ELF-1 (cell line): ENCODE measurements at places on chromosomes 2 and 18.

DNA sequence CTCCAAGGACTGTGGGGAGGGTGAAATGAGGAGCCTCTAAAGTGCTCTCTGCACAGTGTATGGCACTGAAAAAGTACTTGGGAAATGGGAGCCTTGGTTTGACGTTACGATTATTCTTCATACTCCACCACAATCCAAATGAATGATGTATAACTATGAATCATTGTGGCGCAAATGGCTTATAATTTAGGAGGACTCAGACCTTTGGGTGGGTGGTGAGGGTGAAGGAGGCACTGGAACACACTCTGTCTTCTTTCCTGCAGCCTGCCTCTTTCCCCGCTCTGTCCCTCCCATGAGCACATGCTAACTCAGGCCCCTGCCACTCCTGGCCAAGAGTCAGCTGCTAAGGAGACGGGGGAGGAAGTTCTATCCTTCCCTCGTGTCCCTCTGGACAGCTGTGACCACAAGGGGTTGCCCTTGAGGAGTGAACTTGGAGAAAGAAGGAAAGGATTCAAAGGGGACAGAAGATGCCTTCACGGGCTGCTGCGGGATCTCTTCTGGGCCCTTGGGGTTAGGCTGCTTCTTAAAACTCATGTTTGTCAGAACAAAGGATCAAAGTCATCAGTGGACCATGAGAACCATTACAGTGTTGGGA lies 36.5 kb downstream of the POLR1A start:
- no peak for DNase-seq

DNA sequence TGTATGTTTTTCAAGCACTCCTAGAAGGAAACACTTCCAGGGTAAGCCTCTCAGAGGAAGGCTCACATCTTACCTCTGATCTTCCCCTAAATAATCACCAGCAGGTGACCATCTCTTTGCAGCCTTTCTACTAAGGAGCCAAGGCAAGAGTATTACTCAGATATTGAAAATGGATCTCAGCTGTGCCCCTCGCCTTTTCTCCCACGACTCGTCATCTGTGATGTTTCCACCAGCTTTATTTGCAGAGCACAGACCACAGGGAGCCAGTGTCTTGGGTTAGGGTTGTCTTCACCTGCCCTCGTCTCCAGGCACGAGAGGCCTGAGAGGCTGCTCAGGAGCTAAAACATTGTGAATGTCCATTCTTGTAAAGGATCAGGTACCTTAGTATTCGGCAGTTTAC lies 16.9 kb upstream of the SCLY start:
- no peak for DNase-seq

DNA sequence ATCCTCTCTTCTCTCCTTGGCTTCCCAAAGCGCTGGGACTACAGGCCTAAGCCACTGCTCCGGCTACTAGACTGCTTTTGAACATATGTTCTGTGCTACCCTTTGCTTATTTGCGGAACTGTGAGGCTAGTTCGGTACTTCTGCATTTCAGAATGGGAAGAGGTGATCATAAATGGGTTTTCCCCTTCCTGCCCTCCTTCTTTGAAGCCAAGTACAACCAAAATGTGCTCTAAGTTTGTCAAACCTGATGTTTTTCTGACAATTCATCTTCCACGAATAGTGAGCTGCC lies 1.7 kb upstream of the ESCO1 start:
- no peak for DNase-seq

- no peak for DNase-seq
These were observed 75.7 kb downstream of the ADD2 start for GRCh38 chr2:70692256-70692655.

DNA sequence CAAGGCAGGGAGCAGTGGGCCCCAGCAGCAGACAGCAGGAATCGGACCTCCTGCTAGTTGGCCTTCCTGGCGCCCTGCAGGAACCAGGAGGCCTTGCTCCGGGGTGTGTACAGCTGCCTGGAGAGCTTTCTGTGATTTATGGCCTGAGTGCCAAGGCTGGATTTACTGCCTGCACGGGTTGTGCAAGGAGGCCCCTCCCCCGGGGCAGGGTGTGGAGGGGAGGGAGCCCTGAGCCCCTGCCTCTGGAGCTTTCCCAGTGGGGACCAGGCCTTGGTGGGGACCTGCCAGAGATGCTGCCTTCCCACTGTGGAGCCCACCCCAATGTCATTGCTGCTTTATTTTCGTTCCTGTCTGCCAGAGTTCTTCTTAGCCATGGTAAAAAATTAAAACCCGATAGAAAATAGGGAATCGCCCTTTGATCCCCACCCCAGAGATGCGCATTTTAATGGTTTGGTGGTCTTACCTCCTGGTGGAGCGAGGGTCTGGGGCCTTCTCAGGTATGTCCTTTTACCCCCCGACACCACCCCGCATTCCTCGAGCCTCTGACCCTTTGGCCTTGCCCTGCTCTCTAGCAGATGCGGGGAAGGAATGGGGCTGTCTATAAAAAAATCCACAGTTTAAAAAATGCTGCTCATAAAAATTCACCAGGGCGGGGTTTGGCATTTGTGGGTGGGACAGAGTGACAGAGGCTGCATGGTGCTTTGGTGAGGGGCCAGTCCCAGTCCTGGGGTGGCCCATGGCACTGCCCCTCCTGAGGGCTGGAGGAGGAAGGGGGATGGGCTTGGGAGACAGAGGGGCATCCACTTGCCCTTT lies 6.9 kb upstream of the RALB start:
- peak; percentile 91 for DNase-seq

DNA sequence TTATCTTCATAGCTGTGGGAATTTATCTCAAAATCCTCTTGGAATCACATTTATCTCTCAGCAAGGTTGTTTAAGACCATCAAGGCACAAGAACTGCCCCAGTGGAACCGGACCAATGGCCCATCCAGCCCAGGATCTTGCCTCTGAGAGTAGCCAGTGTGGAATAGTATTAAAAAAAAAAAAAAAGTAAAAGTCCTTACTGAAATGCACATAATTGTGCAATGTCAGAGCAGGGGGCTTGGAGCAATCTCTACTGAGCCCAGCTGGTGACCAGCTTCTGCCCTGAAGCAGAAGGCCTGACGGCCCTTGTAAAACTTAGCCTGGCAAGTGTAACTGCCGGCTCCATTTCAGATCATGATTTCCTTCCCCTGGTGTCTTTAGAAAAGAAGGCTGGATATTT lies 355.6 kb upstream of the PIK3C3 start:
- no peak for DNase-seq

DNA sequence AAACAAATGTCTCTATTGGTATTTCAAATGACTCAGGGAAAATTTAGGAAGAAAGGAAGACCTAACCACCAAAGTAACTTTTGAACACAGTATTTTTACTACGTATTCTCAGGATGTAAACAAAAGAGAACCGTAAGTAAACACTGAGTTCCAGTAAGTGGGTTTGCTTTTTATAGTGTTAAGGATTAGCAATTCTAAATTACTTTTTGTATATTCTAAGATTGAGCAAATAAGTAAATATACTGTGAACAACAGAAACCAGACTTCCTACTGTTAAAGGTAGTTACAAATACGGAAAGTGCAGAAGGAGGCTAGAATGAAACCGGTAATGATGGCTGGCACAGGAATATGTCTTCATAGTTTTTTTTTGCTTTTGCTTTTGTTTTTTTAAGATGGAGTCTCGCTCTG lies 31.5 kb downstream of the SESTD1 start:
- DNase-seq, result no peak

- DNase-seq, result no peak
These were observed 29.6 kb downstream of the ARHGAP15 start for GRCh38 chr2:143158551-143159485.

- no peak for DNase-seq
These were observed 108.5 kb upstream of the SMAD7 start for GRCh38 chr18:49059028-49059834.

- DNase-seq, result no peak
These were observed 166.2 kb downstream of the ALK start for GRCh38 chr2:29755233-29755632.

DNA sequence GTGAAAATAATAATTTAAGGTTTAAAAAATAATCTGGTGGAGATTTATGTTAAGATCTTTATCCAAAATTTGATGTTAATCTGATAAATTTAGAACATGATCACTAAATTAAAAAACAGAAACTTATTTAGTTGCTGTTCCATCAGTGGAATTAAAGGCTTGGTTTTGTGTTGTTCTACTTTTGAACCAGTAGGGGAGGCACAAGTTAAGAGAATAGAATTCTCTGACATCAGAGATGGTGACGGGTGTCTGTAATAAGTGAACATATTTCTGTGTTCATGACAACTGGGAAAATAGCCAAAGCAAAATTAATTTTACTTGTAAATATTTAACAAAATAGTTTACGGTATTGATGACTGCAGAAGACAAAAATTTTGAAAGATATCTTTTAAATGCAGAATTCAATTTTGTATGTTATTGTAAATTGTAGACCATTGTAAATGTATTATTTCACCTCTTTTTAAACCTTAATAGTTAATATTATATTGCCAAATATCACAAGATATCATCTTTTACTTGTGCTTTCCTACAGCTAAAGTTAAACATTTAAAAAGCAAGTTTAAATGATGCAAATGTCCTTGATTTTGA lies 106.0 kb downstream of the UBR3 start:
- DNase-seq, result no peak

- peak; percentile 92 for DNase-seq
These were observed 1.9 kb upstream of the CFAP53 start for GRCh38 chr18:50268022-50268747.

DNA sequence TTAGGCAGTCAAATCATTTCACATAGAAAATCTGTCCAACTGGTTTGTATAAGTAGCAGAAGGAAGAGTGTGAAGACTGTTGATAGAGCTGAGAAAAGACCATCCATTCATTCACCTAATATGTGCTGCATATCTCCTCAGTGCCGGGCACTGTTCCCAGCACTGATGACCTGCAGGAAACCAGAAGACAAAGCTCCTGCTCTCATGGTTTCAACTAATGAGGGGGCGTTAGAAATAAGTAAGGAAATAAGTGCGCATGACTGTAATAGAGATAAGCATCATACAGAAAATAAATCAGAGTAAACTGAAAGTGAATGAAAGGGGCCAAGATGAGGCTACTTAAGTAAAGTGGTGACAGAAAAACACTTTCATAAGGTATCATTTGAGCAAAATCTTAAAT lies 427.5 kb upstream of the CDH20 start:
- DNase-seq, result no peak

GRCh38 chr2:171521361-171522051 lies 768 bp upstream of the CYBRD1 start:
- no peak for DNase-seq

DNA sequence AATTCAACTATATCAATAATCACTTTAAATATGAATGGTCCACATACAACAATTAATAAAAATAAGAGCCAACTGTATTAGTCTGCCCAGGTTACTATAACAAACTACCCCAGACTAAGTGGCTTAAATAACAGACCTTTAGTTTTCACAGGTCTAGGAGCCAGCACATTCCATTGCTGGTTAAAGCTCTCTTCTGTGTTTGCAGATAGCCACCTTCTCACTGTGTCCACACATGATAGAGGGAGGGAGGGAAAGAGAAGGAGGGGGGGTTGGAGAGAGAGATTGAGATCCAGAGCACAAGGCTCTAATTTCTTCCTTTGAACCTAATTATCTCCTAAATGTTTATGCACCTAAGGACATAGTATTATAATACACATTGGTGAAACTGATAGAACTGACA lies 267.8 kb upstream of the NXPH2 start:
- no peak for DNase-seq

DNA sequence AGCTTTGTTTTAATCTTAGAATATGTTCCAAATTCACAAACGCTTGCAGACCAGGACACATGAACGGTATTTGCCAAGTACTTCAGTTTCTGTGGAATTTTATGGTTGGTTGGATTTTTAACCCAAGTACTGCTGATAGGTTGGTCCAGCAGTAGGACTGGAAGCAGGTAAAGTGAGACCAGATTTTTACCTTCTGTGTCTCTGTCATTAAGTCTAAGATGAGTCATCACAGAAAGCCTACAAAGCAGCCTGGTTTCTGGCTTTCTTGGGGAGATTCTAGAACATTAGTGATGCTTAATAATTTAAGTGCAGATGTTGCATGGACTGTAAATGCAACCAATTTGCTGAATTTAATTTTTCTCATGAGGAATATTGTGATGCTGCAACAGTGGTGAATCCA lies 100.5 kb downstream of the SCG2 start:
- no peak for DNase-seq

GRCh38 chr2:200216310-200216709 lies 90.2 kb upstream of the SPATS2L start:
- no peak for DNase-seq

DNA sequence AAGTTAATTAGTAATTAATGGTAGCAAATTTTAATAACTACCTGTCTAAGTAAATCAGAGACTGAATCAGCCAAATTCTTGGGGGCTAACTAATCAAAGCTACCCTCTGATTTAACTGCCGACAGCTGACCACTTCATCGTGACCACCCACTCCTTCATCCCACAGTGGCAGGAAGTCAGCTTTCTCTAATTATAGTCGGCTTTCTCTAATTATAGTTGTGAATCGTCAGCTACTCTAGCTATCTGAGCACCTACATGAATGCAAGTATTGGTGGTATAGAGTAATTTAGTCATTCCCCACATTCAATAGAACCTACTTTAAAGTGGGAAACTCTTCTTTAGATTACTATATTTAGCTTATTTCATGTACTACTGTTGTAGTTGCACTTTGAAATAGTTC lies 185.5 kb downstream of the PTGR3 start:
- DNase-seq, result no peak

DNA sequence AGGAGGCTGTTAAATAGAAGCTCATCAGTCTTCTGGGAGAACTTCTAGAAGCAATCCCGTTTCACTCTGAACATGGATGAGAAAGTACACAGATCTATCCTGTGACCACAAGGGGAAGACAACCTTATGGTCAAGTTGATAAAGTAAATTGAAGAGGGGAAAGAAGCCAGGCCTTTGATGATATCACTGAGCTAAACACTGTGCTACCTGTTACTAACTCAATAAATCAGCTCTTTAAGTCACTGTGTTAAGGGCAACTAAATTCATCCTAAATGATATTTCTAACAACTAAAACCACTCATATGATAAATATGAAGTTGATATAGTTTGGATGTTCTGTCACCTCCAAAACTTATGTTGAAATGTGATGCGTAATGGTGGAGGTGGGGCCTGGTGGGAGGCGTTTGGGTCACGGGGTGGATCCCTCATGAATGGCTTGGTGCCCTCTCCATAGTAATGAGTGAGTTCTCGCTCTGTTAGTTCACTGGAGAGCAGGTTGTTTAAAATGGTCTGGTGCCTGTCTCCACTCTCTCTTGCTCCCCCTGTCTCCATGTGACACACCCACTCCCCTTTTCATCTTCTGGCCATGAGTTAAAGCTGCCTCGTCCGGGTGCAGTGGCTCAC lies 23.6 kb downstream of the OLA1 start:
- DNase-seq, result no peak

GRCh38 chr2:190335225-190335559 lies 8.2 kb upstream of the INPP1 start:
- DNase-seq, result no peak

- no peak for DNase-seq
These were observed 417.6 kb upstream of the MEX3C start for GRCh38 chr18:51614967-51615571.

DNA sequence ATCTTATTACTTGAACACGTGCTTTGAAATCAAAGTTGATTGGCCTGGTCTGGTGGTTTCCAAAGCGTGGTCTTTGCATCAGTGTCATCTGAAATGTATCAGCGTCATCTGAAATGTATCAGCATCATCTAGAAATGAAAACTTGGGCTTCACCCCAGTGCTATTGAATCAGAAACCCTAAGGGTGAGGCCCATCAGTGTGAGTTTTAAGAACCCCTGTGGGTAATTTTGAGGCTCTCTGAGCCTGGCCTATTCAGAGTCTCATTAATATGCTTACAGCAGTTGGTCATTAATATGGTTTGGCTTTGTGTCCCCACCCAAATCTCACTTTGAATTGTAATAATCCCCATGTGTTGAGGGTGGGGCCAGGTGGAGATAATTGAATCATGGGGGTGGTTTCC lies 85.2 kb downstream of the NYAP2 start:
- no peak for DNase-seq

GRCh38 chr2:86291328-86291662 lies 46.1 kb downstream of the REEP1 start:
- DNase-seq, result no peak
